Right cardiac atrium (tissue), 5 donors: ENCODE measurements at places on chromosomes 5 and 9.
A peak's percentile ranks its signal among the peaks of the same experiment; 100 is the strongest.

DNA sequence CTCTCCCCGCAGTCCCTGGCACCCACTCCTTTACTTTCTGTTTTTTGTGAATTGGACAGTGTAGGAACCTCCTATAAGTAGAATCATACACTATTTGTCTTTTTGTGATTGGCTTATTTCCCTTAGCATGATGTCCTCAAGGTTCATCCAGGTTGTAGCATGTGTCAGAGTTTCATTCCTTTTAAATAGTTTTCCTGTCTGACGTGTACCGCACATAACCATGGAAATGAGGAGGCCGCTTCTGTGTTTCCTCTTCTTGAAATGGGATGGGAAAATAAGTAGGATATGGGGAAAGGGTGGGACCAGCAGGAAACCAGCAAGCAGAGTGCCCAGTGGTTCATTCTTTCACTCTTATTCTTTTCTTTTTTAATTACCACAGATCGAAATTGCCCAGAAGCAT is 72.6 kb upstream of the ENTREP1 start:
- DNase-seq = no peak

GRCh38 chr5:174532455-174533453 is 191.6 kb upstream of the MSX2 start:
- DNase-seq = peak; percentile 85

DNA sequence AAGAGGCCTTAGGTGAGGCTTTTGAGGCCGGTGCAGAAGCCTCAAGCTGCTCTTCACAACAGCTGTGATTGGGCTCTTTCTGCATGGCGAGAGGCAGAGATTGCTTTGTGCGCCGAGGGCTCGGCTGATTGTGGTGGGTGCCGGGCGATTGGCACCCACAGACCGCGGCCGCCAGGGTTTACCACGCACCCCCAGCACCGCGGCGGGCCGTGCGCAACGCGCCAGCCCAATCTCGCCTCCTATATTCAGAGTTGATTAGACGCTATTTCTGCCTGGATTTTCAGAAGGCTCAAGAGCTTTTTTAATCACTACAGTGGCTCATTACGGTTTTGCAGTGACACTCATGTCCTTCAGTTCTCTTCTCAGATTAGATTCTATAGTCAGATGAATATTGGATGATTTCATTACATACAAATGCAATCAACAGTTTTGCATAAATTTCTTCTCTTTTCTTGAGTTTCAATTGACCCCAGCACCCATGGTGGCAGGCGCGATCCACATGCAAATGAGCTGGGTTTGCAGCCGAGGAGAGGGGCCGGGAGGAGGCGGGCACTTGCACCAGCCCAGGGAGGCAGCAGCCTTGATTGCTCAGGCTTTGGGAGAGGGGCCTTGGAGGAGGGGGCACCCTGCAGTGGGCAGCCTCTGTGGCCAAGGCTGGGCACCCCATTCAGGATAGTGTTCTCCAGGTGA is 33.8 kb upstream of the PTGS1 start:
- DNase-seq = no peak

DNA sequence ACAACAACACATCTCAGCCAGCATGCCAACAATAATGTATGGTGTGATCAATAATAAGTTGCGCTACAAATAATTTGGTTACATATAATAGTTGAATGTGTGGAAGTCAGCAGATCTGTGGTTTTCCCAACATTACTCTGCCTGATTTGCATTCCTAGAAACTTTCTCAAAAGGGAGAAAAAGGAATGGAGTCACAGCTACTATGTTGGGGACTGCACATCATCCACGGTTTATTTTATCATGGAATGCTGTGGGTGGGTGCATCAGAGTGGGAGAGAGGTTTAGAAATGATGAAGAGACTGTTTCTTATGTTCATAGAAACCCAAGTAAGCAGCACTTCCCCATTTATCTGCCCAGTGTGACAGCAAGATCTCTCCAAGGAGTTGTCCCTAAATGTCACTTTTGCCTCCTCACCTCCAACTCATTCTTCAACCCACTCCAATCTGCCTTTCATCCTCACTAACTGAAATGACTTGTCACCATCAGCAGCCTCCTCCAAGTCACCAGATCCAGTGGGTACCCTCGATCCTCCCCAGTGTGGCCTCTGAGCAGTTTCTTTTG is 2.8 kb upstream of the SPOCK1 start:
- no peak for DNase-seq

- no peak for DNase-seq
These were observed 1.9 kb upstream of the RNF38 start for GRCh38 chr9:36401897-36402480.

DNA sequence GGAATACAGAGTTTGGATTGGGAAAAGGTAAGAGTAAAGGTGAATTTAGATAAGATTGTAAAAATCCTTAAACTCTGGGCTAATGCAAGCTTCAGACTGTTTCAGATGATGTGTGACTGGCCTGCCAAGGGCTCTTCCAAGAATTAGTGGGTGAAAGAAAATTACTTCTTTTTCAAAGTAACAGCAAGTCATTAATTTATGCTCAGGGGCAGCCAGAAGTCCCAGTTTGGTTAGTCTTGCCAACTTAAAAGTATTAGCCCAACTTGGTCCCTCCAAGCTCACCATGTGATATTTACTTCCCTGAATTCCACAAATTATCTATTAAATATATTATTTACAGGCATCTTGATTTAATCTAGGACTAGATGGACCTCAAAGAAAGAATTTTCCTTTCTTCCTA is 947.8 kb downstream of the NR2F1-AS1 start:
- no peak for DNase-seq

DNA sequence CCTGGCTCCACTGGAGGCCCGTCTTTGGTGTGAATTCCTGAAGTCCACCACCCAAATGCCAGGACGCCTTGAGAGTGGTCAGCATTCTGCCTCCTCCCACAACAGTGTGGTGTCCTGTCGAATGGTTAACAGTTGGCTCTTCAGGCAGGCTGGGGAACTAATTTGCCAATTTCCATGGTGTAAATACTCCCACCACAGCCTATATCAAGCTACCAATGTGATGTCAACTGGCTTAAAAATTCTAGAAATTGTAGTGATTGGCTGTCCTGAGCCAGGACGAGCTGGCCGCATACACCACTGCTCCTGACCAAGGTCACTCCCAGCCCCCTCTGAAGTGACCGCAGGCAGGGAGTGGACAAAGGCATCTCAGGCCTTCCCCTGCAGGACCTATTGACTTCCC is 11.1 kb downstream of the UNC5A start:
- DNase-seq = no peak

DNA sequence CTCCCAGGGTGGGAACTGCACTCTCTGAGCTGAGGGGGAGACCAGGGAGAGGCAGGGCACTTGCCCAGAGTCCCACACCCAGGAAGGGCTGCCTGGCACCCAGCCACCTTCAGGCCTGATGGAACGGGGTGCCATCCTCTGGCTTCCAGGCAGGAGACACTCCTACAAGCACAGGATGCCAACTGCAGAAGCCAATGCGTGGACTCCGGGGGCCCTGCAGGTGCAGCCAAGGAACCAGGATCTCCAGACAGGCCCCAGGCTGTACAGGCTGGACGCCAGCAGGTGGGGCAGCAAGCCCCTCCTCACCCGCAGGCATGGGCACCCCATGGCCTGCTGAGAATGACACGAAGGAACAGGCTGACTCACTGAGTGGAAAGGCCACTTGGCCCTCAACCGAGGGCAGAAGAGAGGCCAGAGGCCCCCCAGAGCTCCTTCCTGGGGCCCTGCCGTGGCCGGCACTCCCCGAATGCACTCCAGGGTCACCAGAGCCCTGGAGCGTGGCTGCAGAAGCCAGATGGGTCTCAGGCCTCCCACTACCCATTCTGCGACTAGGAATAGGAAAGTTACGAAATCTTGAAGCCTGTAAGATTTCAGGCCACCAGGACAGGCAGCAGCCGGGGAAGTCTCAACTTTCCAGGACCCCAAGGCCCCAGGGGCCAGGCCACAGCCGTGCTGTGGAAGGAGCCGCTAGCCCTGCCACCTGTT is 15.7 kb downstream of the NACC2 start:
- DNase-seq = peak; percentile 67

GRCh38 chr5:135491552-135492318 is 39.6 kb upstream of the TIFAB start:
- DNase-seq = no peak

- no peak for DNase-seq
These were observed 37.1 kb downstream of the AGXT2 start for GRCh38 chr5:35010676-35011075.

GRCh38 chr5:6465831-6466790 is 17.5 kb downstream of the UBE2QL1 start:
- no peak for DNase-seq

- DNase-seq = no peak
These were observed 34.5 kb downstream of the C9orf57 start for GRCh38 chr9:72025906-72026305.

DNA sequence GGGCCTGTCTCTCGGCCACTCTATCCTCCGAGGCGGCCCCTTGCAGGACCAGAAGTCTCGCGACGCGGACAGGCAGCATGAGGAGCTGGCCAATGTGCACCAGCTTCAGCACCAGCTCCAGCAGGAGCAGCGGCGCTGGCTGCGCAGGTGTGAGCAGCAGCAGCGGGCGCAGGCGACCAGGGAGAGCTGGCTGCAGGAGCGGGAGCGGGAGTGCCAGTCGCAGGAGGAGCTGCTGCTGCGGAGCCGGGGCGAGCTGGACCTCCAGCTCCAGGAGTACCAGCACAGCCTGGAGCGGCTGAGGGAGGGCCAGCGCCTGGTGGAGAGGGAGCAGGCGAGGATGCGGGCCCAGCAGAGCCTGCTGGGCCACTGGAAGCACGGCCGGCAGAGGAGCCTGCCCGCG is 283.5 kb downstream of the ARHGEF28 start:
- no peak for DNase-seq

DNA sequence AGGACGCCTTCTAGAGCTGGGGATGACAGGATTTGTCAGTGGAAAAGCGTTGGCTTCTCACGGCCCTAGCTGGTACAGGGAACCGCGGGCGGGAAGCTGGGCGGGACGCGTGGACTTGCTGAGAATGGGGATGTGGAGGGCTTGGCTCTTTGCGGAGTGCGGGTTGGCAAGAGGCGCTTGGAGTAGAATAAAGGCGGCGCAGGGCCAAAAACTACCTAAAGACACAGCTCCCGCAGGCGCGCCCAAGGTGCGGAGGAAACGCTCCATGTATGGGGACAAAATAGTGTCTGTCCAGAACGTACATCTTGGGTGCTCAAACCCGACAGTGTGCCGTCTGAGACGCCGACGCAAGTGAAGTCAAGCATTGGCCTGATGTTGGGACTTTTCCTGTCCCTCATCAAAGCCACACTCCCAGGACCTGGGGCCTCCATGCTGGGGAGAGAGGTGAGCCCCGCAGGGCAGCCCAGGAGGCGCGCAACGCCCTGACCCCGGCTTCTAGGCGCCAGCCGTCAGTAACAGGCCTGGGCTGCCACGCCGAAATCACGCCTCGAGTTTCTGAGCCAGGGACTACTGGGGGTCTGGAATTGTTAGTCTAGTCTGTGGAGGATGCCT is 1.6 kb upstream of the NKX2-5 start:
- DNase-seq = peak; percentile 57

- DNase-seq = no peak
These were observed 124.8 kb upstream of the RAD23B start for GRCh38 chr9:107158321-107158720.

GRCh38 chr5:133943475-133943817 is 25.0 kb downstream of the C5orf15 start:
- DNase-seq = no peak

- DNase-seq = peak; percentile 81
These were observed 161.4 kb downstream of the SLIT3 start for GRCh38 chr5:169139480-169140050.

- DNase-seq = no peak
These were observed 175.8 kb downstream of the WDR70 start for GRCh38 chr5:37554938-37555337.

DNA sequence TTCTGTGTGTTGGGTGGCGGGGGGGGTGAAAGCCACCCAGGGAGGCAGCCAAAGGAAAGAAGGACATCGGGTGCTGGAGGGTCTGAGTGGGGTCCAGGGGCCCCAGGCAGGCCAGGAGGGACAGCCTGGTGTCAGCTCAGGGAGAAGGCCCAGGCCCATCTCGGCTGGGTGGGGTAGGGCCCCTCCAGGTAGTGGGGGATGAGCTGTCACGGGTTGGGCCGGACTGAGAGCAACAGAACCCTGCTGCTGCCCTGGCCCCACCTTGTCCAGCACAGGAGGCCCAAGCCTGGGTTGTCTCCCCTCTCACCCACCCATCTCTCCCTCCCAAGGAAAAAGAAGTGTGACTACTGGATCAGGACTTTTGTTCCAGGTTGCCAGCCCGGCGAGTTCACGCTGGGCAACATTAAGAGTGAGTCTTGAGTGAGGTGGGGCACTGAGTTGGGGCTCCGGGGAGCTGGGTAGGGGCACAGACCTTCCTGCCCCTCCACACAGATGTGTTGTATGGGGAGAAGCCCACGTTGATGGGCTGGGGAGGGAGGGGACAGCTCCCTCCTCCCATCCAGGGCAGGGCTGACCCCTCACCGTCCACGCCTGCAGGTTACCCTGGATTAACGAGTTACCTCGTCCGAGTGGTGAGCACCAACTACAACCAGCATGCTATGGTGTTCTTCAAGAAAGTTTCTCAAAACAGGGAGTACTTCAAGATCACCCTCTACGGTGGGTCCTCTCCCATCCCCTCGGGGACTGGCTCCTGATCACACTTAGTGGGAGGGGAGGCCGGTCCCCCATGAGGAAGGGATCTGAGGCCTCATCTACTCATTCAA is 2.3 kb downstream of the LCN2 start:
- no peak for DNase-seq

GRCh38 chr9:109801484-109801883 is 21.5 kb downstream of the PALM2AKAP2 start:
- DNase-seq = no peak

GRCh38 chr5:95958310-95959014 is 3.2 kb downstream of the ELL2 start:
- DNase-seq = no peak

GRCh38 chr5:38715696-38716095 is 130.1 kb upstream of the OSMR start:
- no peak for DNase-seq

- peak; percentile 50 for DNase-seq
These were observed 83.7 kb downstream of the ADAMTS2 start for GRCh38 chr5:179261301-179262125.

DNA sequence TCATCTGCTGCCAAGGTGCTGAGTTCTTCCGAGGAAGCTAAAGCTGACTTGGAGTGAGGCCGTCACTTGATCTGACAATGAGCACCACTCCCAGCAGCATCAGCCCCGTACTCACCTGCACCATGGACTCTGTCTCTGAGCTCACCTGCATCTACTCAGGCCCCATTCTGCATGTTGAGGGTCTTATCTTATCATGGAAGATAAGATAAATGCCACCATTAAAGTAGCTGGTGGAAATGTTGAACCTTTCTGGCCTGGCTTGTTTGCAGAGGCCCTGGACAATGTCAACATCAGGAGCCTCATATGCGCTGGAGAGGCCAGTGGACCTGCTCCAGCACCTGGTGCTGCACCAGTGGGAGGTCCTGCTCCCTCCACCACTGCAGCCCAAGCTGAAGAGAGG is 35.0 kb upstream of the HMGCS1 start:
- DNase-seq = no peak

DNA sequence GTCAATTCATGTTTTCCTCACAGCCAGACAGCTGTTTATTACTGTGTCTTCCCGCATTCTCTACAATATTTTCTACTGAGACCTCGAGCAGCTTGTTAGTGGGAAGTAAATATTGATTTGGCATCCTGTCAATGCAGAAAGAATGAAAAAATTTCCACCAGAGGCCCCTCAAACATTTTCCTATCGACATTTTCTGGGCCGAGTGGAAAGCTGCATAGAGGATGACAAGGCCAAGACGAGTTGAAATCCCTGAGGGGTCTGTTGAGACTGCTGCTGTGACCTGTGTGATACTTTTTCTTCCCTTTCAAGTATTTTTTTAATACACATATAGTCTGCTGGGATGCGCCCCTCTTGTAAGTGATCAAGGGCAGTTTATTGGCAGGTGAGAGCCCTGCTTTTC is 91.4 kb upstream of the SH3GL2 start:
- no peak for DNase-seq

GRCh38 chr5:157290981-157291711 is 25.2 kb downstream of the CYFIP2 start:
- DNase-seq = peak; percentile 16
